ENCODE measurements at places on chromosomes 2 and 18.

GRCh38 chr2:45616658-45617411 is 5.8 kb upstream of the SRBD1 start:
- DNase-seq: no peak

GRCh38 chr2:202452744-202453143 is 76.6 kb downstream of the BMPR2 start:
- DNase-seq: no peak

DNA sequence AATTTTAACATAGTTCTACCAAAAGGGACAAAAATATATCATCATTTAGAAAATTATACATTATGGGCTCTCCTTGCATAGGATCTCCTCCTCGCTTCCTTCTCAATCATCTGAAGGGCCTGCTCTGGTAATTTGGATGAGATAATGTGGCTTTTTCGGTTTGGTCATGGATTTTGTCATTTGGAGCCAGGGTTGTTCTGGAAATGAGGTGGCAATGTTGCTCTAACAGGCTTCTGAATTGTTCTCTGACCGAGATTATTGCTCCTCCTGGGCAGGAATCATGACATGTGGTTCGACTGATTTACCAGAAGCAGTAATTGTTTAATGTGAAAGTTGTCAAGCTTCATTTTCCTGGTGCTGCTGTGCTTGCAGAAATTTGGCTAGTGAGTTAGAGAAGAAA is 194.7 kb upstream of the ERBB4 start:
- no peak for DNase-seq

GRCh38 chr2:108776475-108776874 is 10.1 kb upstream of the CCDC138 start:
- DNase-seq: no peak

- no peak for DNase-seq
Measured at GRCh38 chr2:62467475-62468321, 38.3 kb downstream of the TMEM17 start.

DNA sequence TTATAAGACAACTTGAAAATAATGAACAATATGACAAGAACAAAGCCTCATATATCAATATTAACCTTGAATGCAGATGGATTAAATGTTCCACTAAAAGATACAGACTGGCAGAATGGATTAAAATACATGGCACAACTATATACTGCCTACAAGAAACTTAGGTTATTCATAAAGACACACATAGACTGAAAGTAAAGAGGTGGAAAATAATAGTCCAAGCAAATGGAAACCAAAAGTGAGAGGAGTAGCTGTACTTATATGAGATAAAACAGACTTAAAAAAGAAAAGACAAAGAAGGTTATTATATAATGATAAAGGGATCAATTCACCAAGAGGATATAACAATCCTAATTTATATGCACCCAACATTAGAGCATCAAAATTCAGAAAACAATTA is 18.2 kb downstream of the LMAN1 start:
- no peak for DNase-seq

DNA sequence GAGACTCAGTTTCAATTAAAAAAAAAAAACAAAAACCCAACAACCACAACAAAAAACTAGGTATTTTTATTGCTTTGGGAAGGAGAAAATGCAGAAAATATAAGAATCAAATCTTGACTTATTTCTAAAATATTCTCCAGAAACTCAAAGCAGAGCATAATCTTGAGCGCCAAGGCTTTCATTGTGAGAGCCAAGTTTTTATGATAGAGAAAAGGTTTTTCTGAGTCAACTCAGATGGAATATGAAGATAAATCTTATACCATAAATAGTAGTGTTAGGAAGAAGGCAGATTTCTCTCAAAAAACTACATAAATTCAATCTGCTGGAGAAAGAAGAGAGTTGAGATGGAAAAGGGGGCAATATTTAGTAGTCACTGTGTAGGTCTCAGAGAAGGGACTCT is 121.2 kb upstream of the OSR1 start:
- no peak for DNase-seq

DNA sequence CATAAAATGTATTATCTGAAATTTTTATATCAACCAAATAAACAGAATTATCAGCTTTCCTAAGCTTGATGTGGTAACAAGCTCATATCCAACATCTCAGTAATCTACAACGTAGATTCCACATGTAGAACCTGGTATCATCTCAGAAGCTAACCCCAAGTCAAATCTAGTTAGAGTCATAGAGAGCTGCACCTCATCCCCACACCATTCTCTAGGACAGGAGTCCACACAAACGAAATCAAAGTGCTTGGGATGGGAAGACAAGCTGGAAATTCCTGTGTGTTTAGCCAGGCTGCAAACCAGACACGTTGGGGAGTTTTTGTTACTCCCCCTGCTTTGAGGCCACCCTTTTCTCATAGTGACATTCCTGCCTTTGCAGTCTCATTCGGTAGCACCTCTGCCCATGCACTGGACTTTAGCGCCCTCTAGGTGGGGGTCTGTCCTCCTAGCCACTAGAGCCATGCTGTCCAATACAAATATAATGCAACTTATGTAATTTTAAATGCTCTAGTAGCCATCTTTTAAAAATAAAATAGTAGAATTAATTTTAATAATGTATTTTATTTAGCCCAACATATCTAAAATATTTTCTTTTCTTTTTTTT is 28.1 kb upstream of the SATB2 start:
- DNase-seq: no peak

DNA sequence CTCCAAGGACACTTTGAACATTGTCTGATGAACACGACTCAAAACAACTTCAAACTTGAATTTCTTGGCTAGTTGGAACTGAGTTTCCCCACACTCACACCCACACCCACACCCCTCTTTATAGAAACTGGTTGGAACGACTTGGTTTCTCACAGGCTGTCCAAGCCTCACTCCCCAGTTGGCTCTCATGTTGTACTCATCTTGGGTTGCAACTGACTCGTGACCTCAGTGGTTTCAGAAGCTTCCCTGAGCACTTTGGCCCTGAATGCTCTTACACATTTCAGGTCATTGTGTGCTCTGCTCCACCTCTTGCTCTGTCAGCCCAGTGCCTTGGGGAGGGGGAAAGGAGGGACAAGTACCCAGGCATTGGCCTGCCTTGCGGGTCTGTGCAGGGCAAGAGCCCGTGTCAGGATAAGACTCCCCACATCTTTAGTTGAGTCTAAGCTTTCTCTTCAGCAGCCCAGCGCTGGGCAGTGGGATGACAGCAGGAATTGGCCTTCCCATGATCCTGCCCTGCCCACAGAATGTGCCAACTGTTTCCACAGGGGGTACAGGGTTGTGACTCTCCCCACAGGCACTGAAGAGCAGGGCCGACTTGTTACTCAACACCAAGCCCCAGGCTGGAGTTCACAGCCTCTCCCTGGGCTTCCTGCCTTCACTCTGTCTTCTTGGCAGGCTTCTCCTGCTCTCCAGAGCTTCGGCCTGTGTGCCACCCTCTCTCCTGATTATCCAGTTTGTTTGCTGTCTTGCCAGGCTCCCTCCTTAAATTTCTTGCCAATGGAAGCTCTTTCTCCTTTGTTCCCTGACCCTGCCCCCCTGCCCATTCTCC is 104.6 kb downstream of the RTN4 start:
- DNase-seq: no peak

Measured in CD4-positive, alpha-beta T cell treated with Interleukin-15 for 4 hours (primary cell).